Hypothalamus (tissue), 51 donors: ENCODE measurements at places on chromosomes 13 and 19.
A peak's percentile ranks its signal among the peaks of the same experiment; 100 is the strongest.

DNA sequence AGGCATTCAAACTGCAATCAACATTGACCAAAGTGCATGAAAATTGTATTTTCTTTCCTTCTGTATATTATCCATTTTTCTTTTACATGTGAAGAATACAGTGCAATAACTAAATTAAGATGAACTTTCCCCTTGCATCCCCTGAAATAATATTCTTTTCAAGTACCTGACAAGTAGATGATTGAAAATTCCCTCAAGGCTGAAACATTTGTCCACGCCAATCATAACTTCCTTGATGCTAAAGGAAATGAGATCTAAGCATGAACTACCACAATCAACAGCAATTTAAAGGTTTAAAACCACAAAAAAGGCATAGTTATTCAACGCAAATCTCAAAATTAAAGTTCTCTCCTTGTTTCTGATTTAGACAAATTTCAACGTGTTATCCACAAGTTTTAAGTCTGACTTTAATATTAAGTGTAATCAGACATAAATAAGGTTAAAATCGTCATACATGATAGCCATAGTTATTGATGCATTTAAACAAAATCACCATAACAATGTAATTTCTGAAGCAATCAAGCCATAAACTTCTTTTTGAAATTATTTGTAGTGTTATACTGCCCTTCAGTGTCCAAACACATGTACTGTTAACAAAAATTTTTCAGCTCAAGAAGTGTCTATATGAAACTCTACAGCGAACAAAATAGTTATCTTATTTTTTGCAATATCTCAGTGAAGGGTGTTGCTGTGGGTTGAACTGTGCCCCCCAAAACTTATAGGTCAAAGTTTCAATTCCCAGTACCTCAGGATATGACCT is 169.5 kb downstream of the DCLK1 start:
- DNase-seq: no peak

- no peak for DNase-seq
Measured at GRCh38 chr19:5990289-5990797, 12.4 kb upstream of the RANBP3 start.

- DNase-seq: no peak
Measured at GRCh38 chr19:32719611-32720059, at the start of gene TDRD12. TSS of gene TDRD12 (plus strand) at chr19:32719767. CDS start at chr19:32720073, 306 bp downstream.

DNA sequence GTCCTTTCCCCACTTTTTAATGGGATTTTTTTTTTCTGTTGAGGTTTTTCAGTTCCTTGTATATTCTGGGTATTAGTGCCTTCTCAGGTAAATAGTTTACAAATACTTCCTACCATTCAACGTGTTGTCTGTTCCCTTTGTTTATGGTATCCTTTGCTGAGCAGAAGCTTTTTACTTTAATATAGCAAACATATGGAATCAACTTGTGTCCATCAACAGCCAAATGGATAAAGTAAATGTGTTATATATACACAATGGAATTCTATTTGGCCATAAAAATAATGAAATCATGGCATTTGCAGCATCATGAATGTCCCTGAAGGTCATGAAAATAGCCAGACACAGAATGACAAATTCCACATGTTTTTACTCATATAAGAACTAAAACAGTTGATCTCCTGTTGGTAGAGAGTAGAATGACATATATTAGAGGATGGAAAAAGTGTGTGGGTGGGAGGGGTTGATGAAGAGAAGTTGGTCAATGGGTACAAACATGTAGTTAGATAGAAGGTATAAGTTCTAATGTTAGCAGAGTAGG is 500.8 kb downstream of the SLITRK6 start:
- DNase-seq: no peak

DNA sequence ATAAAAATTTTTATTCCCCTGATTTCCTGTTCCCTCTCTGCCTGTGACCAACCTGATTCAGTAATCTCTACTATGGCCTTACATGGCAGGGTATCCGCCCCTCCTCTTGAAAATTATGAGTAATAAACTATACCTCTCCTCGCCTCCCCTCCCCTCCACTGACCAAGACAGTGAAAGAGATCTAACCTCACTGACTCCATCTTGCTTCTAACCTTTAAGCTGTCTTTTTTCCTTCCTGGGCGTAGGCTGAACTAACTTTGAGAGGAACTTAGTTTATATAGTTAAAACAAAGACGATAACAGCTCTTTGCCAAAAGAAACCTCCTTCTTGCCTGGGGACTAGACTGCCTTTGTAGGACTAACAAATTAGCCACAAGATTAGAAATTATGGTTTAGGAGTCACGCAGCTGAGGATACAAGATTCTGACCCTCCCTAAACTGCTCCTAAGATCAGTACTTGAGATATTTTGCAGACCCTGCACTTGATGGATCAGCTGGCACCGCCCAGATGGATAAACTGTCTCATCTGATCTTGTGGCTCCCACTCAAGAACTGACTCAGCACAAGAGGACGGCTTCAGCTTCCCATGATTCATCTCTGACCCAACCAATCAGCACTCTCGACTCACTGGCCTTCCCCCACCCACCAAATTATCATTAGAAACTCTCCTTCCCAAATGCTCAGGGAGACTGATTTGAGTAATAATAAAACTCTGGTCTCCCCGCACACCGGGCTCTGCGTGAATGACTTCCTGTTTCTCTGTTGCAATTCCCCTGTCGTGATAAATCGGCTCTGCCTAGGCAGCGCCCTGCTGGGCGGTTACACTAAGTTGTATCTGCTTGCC is 187.1 kb downstream of the TDRD3 start:
- DNase-seq: no peak

- peak; percentile 26 for DNase-seq
Measured at GRCh38 chr19:49347835-49348234, 12.6 kb downstream of the CD37 start.

GRCh38 chr13:34750078-34750931 is 191.8 kb upstream of the NBEA start:
- no peak for DNase-seq

DNA sequence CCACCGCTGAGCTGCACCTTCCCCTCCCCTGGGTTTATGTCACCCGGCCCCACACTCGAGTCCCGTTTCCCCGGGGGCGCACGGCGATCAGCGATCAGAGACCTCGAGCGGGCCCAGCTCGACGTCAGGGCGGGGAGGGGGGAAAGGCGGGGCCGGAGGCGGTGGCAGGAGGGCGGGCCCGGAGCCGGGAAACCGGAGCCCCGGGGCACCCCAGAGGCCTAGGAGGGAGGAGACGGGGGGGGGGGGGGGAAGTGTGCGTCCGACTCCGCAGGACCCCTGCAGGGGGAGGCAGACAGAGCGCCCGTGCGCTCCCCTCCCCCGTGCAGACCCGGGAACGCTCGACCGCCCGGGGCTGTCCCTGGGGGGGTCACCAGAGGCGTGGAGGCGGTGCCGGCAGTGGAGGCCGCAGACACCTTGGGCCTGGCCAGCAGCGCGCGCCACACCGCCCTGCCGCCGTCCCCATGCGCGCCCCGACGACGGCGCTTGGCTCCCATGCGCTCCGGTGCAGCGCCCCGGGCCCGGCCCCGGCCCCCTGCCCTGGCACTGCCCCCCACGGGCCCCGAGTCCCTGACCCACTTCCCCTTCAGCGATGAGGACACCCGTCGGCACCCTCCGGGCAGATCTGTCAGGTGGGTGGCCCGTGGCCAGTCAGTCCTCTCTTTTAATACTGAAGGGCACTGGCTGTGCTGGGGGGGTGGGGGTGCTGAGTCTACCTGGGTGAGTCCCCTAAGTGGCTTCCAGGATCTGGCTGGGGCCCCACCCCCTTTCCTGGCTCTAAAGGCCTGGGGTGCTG is 11.8 kb downstream of the PDE4A start:
- no peak for DNase-seq

DNA sequence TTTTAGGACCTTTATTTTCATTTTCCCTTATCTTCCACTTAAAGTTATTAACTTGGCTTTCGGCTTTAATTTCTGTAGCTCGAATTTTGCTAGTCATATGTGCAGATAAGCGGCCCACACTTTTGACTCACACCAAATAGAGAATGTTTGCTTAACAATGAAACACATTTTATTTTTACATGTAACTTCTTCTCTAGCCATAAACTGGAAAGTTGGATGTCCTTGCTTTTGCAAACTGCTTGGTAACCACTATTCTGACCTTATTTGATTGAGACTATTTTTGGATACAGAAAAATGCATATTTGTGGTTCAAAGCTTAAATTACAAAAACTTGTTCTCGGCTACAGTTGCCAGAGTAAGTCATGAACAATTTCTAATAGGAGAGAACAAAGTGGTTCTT is 600.0 kb downstream of the KCTD12 start:
- DNase-seq: no peak

- DNase-seq: no peak
Measured at GRCh38 chr19:15149737-15150136, 42.5 kb downstream of the SYDE1 start.

GRCh38 chr19:57010541-57010940 is 109.2 kb upstream of the USP29 start:
- DNase-seq: no peak

DNA sequence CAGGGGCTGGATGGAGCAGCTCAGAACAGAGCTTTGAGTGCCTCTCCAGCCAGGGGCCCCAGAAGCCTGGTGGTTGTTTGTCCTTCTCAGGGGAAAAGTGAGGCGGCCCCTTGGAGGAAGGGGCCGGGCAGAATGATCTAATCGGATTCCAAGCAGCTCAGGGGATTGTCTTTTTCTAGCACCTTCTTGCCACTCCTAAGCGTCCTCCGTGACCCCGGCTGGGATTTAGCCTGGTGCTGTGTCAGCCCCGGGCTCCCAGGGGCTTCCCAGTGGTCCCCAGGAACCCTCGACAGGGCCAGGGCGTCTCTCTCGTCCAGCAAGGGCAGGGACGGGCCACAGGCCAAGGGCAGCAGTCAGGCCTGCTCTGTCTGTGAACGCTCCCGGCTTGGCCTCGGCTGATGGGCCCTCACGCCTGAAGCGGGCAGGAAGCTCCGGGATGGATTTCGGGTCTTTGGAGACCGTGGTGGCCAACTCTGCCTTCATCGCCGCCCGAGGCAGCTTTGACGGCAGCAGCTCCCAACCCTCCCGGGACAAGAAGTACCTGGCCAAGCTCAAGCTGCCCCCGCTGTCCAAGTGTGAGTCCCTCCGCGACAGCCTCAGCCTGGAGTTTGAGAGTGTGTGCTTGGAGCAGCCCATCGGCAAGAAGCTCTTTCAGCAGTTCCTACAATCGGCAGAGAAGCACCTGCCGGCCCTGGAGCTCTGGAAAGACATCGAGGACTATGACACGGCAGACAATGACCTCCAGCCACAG is at the start of gene GRK1:
TSS of gene GRK1 (plus strand) at position 269 of the 751 bp plus-strand sequence. CDS start at position 437, 168 bp downstream.
- no peak for DNase-seq

DNA sequence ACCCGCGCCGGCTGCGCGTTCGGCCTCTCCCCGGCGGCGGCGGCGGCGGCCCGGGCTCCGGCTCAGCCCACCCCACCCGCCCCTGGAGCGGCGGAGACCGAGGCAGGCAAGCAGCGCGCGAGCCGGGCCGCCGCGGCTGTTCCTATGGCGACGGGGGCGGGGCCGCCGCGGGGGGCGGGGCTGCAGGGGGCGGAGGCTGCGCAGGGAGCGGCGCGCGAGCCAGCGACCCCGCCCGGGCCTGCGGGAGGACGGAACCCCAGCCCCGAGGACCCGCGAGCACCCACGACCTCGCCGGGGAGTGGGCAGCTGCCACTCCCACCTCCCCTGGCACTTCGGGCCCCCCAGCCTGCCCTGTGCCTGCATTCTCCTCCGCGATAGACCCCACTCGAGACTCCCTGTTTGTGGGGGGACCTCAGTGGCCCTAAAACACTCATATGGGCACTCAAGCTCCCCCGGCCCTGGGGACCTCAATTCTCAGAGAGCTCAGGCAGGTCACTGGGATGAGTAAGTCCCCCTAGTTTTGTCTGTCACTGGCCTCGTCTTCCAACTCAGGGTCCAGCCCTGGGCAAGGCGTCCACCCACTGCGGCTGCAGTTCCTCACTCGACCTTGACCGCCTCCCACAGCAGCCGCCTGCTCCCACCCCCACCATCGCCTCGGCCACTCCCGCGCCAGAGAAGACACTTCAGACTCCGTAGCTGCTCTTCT is at the start of gene CTXN1:
TSS of gene CTXN1 (minus strand) at position 115 of the 706 bp plus-strand sequence. CDS start 597 bp downstream, outside the sequence.
- DNase-seq: no peak
